HAP-1 (cell line): ENCODE measurements at places on chromosomes 16 and 17.

- no peak for DNase-seq
These were observed 7.5 kb upstream of the CDH5 start for GRCh38 chr16:66359012-66359411.

GRCh38 chr17:49435671-49436029, 21.0 kb upstream of the PHB1 start:
- no peak for DNase-seq

- DNase-seq = no peak
These were observed 18.0 kb downstream of the SLFN12L start for GRCh38 chr17:35519439-35519838.

GRCh38 chr17:46160169-46160568, 33.1 kb downstream of the KANSL1 start:
- DNase-seq = no peak

DNA sequence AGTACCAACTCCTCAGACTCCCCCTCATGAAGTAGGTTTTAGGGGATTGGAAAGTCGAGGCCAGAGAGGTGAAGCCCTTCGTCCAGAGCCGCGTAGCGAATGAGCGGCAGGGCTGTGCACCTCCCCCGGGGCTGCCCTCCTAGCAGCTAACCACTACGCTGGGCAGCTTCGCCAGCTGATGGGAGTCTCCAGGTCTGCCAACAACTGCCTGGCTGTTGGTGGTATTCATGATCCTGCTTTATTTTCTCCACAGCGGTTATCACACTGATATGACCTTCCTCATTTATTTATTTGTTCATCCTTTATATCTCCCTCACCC, 773 bp upstream of the NETO2 start:
- DNase-seq = no peak

DNA sequence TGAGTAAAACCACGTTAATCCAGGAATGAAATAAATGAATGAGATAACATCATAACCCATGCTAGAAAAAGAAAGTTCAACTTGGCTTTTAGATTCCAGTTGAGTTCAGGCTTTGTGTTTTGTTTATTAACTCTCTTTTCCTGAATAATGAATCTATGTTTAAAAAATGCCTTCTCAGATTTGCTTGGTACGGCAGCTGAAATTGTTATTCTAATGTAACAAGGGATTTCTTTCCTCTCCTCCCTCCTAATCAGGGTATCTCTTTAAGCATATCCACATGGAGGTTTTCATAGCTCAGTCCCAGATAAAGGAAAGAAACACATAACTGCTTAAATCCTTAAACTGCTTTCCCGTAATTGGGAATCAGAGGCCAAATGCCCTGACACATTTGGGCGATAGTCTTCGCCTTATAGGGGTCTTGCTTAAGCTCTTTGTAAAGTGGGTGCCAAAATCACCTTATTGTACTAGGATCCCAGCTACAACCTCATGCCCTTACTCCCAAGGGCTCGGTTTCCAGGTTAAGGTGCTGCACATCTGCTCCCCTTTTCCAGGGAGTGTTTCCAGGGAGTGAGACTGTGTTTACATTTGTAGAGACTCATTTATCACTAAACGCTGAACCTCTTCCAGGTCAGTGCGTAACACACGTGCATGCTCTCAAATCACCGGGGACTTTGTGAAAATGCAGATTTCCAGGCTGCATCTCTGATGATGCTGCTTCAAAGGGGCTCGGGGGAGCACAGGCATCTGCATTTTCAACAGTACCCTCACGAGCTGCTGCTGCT, 142.8 kb upstream of the FOXF1 start:
- peak; percentile 88 for DNase-seq

- peak; percentile 93 for DNase-seq
These were observed 3.5 kb upstream of the PKMYT1 start for GRCh38 chr16:2983706-2984136.

DNA sequence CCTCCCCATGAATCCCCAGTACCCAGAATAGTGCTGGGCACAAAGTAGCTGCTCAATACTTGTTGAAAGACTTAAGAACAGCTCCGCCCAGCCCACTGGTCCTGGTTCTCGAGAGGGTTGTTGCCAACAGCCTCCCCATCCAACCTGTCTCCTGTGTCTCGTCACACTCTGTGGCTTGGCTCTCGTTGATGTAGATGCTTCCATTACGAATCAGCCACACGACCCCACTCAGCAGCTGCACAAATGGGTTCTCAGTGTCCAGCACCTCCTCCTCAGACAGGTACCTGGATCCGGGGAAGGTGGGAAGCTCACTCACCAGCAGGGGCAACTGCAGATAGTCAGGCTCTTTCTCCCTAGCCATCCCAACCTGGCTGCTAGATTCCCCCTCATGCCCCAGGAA, 2.1 kb downstream of the NAGPA start:
- no peak for DNase-seq

- DNase-seq = no peak
These were observed 64.8 kb downstream of the GNA13 start for GRCh38 chr17:64991726-64992125.

GRCh38 chr17:302300-302698, 50.3 kb downstream of the RPH3AL start:
- DNase-seq = no peak

GRCh38 chr17:36885771-36886377, 51.4 kb upstream of the LHX1 start:
- no peak for DNase-seq

GRCh38 chr17:33464669-33465280, 171.7 kb upstream of the ASIC2 start:
- no peak for DNase-seq

GRCh38 chr16:89422527-89422904, 67.8 kb downstream of the ANKRD11 start:
- DNase-seq = no peak

- DNase-seq = no peak
These were observed 3.3 kb downstream of the STX4 start for GRCh38 chr16:31036691-31037090.

- no peak for DNase-seq
These were observed 15.9 kb downstream of the HASPIN start for GRCh38 chr17:3739422-3740124.

GRCh38 chr17:56761387-56761786, 72.3 kb downstream of the C17orf67 start:
- DNase-seq = no peak

GRCh38 chr17:79915850-79916430, 76.7 kb upstream of the CBX4 start:
- DNase-seq = peak; percentile 54

GRCh38 chr17:78935419-78936323, 10.5 kb upstream of the TIMP2 start:
- no peak for DNase-seq
